SW 1271 (cell line): ENCODE measurements at places on chromosomes 13 and 19.

- no peak for DNase-seq
Measured at GRCh38 chr13:56102641-56103040, 1038.1 kb upstream of the PRR20A start.

DNA sequence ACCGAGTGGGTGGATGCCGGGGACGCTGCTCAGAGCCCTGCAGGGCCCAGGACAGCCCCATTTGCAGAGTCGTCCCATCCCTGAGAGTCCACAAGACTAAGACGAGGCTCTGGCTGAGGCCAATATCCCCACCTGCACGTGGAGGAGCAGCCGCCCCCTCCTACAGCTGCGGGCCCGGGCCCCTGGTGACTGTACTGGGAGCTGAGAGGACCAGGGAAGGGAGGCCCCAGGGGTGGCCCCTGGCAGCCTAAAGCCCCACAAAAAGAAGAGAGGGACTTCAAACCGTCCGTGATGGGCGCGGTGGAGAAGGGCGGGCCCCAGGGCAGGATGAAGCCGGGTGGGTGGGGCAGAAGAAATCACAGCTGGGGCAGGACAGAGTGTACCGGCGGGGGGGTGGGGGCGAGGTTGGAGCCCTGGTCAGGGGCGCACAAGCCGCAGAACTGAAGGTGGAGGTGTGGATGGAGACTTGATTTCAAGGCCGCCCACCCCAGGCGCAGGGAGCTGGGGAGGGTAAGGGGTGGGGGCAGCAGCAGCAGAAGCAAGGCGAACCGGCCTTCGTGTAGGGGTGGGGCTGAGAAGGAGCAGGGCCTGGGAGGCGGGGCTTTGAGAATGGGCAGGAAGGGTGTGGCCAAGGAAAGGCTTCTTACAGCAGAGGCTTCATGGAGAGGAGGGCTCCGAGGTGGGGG lies 12.9 kb downstream of the CFD start:
- peak; percentile 66 for DNase-seq

DNA sequence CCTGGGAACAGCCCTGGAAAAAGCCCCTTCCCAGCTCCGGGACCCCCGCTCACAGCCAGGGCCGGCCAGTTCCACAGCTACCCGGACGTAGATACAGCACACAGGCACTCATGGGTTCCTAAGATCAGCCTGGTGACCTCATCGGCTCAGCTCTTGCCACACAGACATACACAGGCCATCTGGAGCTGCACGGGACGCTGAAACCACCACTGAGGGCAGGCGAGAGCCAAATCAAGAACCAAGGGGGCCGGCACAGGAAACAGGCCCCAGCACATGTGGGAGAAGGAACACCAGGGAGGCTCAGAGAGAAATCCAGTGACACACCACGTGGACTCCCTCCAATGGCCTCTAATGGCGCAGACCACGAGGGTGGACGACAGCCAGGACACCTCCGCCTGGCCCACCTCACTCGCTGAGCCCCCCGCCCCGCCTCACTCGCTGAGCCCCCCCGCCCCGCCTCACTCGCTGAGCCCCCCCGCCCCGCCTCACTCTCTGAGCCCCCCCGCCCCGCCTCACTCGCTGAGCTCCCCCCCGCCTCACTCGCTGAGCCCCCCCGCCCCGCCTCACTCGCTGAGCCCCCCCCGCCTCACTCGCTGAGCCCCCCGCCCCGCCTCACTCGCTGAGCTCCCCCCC lies 69.7 kb upstream of the C13orf46 start:
- no peak for DNase-seq

DNA sequence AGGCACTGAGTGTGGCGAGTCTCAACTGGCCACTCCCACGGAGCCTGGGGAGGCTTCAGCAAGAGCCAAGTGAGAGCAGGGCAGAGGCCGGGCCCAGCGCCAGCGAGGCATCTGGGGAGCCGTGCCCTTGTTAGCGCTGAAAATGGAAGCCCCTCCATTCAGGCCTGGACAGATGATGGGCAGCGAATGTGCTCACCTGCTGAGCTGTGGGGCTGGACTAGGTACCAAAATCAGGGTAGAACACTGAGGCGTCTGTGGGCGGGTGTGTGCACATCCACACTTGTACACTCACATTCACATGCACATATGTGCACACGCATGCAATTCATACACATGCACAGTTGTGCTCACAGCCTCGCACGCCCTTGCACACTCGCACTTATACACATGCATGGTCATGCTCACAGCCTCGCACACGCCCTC lies 20.7 kb downstream of the NAXD start:
- no peak for DNase-seq

DNA sequence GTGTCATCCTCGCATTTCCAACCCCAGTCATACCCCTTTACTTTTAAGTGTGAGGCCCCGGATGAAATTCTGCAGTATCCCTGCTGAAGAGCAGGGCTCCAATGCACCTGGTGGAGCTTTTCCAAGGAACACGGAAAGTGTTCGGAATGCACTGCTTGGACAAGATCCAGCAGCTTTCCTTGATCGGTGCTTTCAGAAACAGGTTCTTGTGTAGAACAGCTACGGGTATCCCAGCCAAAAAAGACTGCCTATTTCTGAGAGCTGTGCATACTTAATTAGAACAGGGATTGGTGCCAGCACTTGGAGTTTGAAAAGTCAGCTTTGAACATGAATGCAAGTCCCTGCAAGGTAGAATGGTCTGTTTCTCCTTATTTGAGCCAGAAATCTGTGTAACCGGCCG lies 87.2 kb upstream of the C1QTNF9B start:
- DNase-seq = no peak

DNA sequence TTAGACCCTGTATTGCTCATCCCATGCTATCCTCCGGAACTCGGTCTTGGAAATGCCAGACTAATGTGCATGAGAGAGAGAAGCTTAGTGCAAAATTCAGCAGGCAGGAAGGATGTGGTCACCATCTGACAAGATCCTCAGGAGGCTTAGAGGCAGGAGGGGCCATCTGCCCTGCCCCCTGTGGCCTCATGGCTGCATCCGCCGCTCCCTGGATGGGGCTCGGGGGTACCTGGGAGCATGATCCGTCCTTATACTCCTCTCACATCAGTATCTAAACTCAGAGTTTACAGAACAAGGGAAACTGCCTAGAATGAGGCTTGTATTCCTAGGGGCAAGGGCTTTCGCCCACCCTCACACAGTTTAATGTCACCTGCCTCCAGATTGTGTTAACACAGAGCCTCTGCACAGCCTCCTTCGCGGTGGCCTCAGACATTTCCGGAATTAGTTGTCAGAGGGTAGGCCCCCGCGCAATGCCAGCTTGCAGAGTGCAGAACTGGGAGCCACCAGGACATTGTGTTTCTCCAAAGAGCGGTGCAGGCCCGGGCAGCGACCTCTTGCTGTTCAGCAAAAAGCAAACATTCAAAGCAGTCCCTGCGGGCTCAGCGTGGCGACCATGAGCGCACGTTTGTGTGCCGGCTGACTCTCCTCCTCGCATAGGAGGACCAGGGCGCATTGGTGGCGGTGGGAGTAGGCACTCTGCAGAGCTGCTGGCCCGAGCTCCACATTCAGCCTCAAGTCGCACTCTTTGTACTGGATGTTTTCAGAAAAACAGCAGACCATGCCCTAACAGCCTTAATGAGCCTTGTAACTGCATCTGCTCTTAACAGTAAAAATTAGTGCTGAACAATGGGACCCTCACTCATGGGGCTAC lies 39.1 kb downstream of the GPR12 start:
- no peak for DNase-seq

DNA sequence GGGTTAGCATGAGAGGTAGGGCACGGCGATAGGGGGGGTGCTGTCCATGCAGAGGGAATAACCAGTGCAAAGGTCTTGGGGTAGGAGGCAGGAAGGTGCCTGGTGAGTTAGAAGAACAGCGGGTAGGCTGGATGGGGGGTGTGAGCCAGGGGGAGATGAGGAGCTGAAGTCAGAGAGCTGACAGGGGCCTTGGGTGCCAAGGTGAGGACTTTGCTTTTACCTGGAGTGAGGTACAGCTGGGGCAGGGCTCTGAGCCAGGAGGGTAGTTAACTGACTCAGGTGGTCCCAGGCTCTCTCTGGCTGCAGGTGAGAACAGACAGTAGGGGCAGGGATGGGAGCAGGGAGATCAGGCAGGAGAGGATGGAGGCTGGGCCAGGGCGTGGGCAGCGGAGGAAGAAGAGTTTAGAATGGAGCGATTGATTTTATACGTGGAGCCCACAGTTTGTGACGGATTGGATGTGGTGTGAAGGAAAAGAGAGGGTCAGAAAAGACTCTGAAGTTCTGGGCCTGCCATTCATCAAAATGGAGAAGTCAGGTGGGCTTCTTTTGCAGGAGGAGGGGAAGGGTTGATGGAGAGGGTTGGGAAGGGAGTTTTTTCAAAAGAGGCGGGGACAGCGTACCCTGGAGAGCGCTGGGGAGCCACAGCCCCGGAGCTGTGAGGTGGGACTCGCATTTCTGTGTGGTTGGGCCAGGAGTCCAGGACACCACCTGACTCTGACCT lies 1.2 kb upstream of the GRAMD1A start:
- DNase-seq = no peak

DNA sequence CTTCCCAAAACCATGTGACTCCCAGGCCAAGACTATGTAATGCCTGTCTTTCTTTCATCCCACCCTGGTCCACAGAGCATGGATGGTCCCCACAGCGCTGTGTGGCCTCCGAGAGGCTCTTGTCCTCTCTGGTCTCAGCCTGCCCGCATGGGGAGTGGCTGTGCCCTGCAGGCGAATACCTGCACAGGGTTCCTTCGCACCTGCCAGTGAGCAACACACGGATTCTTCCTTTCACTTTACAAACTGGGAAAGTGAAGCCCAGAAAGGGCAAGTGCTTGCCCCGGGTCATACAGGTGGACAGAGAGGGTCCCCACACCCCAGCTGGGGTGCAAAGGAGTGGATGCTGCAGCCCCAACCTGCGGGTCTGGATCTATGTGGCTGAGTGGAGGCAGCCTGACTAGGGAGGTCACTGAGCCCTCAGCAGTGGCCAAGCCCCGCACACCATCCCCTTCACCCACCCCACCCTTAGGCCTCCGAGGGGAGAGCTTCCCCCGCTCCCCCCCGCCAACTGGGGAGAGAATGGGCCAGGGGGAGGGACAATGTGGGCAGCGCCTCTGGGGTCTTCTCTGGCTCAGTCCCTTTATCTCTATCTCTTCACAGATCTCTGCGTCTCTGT lies 747 bp upstream of the MARK4 start:
- DNase-seq = no peak

- no peak for DNase-seq
Measured at GRCh38 chr19:50276370-50277063, 52.7 kb downstream of the KCNC3 start.

GRCh38 chr13:31798189-31798588 lies 58.9 kb downstream of the RXFP2 start:
- DNase-seq = no peak

DNA sequence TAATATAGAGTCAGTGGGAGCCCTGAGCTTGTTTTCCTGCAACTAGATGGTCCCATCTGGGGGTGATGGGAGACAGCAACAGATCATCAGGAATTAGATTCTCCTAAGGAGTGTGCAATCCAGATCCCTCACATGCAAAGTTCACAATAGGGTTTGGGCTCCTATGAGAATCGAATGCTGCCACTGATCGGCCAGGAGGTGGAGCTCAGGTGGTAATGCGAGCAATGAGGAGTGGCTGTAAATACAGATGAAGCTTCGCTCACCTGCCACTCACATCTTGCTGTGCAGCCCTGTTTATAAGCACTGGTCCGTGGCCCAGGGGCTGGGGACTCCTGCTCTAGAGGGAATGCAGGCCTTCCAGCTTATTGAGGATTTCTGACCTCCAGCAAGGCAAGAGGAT lies 5.7 kb downstream of the ZNF558 start:
- no peak for DNase-seq
